ENCODE measurements at places on chromosomes 12 and 14. TPM values are rescaled to one million over a fixed set of nuclear protein-coding genes. Genes with fewer than 3 reads are reported as not detected.

TM9SF1 gene
- total RNA-seq = 27.5 TPM

TAS2R50 gene
- total RNA-seq = 5.7 TPM

FIGNL2 gene
- total RNA-seq = 5.2 TPM

GRCh38 chr12:53484686-53485575 is 14.3 kb downstream of the MAP3K12 start:
- no peak for DNase-seq
- no peak overlapping the region for H3K27ac ChIP-seq
- peaks cover 9% of the 10 kb centered on the region for H3K4me1 ChIP-seq
- H3K27me3 ChIP-seq = no peaks in the 10 kb centered on the region
- H3K36me3 ChIP-seq = peaks cover 11% of the 10 kb centered on the region
- no peak overlapping the region for H3K4me3 ChIP-seq

GRCh38 chr14:98622208-98623051 is 649.6 kb downstream of the BCL11B start:
- no peaks in the 10 kb centered on the region for H3K4me1 ChIP-seq
- H3K36me3 ChIP-seq = peaks cover 7% of the 10 kb centered on the region
- H3K27ac ChIP-seq = no peak overlapping the region
- no peak for DNase-seq
- no peak overlapping the region for H3K4me3 ChIP-seq
- H3K27me3 ChIP-seq = no peaks in the 10 kb centered on the region
